D341Med (cell line): ENCODE measurements at places on chromosomes 7 and 10.

- DNase-seq, result no peak
Observed at GRCh38 chr10:8967061-8967460, 912.6 kb downstream of the GATA3 start.

GRCh38 chr7:45033931-45034290 lies 33.9 kb downstream of the CCM2 start:
- no peak for DNase-seq

DNA sequence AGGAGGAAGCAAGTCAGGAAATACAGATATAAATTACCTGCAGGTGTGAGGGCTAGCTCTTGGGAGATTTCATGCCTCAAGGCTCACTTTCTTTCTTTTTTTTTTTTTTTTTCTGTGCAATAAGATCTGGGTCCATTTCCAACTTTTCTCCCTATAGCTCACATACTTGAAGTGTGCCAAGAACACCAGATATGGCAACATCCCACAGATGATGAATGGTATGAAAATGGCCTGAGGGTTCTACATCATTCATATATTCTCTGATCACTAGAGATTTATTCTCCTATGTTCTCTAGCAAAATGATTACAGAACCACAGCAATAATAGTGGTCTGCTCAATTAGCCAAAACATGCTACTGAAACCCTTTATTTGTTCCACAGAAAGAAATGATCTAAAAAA lies 117.2 kb downstream of the LRRTM3 start:
- DNase-seq, result no peak

DNA sequence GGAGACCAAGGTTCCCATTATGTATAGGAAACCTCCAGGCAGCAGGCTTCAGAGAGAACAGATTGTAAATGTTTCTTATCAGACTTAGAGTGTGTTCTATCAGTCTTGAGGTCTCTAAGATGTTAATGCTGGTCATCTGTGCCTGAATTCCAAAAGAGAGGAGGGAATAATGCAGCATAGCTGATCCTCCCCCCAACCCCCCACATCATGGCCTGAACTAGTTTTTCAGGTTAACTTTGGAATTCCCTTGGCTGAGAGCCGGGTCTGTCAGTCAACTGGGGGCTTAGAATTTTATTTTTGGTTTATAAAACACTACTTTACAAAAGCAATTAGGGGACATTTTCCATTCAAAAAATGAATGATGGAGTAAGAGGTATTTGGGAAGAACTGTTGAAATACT lies 184.3 kb downstream of the NEBL start:
- no peak for DNase-seq

DNA sequence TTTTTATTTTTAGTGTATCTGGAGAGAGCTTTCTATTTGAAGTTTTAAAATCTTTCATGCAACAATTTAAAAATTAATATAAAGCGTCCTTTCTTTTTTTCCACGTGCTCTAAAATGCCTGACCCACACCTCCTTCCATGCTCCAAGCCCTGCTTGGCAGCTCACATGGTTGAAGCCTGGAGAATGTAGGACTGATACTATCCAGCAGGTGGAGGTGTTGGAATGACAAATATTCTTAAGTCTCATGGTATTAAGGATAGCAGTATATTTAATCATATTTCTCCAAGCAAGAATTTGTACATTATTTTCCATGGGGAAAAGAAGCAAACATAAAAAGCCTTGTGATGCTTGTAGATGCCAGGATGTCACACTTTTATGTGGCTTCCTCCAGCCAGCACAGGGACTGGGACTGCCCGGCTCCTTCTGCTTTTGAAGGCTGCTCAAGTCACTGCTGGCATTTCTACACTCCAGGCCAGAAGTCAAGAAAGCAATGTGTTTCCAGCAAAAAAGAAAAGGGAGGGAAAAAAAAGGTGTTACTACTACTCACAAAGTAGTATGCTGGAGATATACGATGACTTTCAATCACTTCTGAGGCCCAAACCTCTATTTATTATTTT lies 49.7 kb downstream of the BZW2 start:
- peak; percentile 63 for DNase-seq

DNA sequence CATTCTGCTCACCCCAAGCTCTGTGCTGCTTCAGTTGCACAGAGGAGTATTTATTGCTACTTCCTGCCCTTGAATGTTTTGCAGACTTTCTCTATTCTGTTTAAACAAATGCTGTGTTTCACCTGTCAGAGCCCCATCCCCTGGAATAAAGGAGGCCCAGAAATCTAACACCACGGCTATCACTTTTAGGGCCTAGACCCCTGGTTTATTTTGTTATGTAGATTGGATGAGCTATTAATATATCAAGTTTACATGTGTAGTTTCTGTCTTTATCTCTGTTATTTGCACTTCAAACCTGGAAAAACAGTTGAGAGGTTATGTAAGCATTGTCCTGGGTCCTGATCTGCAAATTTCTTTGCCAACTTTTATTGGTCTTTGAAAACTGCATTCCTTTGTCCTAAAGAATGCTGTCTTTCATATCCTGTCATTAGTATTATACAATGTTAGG lies 630.1 kb downstream of the PARD3 start:
- DNase-seq, result no peak

GRCh38 chr10:77801474-77802161 lies 124.9 kb downstream of the DLG5 start:
- DNase-seq, result no peak

DNA sequence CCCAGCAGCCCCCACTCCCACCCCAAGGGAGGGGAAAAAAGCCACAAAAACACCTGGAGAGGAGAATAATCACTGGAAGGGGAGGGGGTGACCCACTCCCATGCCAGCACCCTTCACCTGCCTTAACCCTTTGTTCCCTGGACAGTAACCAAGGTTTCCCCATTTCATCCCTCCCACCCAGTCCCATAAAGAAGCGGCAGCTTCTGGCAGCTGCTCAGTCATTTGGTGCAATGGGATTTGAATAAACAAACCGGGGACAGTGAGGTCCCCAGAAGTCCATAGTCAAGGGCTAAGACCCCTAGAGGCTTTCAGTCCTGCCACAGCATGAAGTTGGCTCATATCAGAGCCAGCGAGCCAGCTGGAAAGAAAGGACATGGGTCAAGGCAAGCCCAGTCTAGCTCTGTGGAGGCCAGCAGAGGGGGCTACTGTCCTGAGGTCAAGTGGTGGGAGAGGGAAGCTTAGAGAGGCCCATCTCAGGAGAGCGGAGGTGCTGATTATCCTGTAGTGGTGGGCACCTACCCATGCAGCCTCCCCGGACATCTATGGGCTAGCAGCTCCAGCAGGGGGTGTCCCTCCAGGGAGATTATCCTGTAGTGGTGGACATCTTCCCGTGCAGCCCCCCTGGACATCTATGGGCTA lies 58.9 kb upstream of the LBX1 start:
- no peak for DNase-seq

GRCh38 chr10:73589563-73590126 lies 1.5 kb downstream of the USP54 start:
- DNase-seq, result no peak

GRCh38 chr7:66187905-66188304 lies 17.2 kb upstream of the TPST1 start:
- no peak for DNase-seq

GRCh38 chr10:3467052-3467951 lies 294.7 kb upstream of the PITRM1 start:
- DNase-seq, result no peak

- DNase-seq, result no peak
Observed at GRCh38 chr7:155869784-155870076, 57.5 kb upstream of the SHH start.

DNA sequence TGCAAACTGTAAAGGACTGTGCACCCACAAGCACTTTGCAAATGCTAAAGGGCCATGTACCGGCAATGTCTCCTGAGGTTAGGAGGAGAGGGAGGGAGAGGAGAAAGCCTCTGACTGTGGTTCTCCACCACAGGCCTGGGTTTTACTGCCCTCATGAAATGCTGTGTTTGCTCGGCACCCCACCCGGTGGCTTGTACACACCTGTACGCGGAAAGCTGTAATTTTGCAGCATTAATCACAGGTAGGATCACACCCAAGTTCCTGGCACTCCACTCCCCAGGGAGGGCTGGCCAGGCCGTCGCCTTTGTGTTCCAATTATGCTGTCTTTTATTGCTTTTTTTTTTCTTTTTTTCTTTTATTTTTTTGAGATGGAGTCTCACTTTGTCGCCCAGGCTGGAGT lies 78.5 kb upstream of the MYL10 start:
- DNase-seq, result no peak

DNA sequence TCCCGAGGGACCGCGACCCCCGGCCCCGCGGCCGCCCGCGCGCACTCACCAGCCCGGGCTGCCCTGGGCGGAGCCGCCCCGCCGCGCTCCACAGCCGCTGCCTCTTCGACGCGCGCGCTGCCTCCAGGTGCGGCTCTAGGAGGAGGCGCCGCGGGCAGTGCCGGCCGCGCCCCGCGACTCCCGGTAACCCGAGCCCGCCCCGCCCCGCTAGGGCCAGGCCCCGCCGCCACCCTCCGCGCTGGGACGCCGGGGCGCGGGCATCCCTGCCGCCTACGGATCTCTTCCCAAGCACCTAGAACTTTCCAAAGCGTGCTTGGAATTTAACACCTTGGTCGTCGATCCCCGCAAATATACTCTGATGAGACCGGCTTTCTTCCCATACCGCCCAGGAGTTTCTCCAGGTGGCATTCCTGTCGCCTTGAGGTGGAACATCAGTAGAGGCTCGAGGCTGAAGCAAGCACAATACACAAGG lies at the start of gene SLC26A5:
SLC26A5 (minus strand) TSS at position 159 of the 472 bp plus-strand sequence. CDS start 24,693 bp downstream, outside the sequence.
- peak; percentile 66 for DNase-seq

DNA sequence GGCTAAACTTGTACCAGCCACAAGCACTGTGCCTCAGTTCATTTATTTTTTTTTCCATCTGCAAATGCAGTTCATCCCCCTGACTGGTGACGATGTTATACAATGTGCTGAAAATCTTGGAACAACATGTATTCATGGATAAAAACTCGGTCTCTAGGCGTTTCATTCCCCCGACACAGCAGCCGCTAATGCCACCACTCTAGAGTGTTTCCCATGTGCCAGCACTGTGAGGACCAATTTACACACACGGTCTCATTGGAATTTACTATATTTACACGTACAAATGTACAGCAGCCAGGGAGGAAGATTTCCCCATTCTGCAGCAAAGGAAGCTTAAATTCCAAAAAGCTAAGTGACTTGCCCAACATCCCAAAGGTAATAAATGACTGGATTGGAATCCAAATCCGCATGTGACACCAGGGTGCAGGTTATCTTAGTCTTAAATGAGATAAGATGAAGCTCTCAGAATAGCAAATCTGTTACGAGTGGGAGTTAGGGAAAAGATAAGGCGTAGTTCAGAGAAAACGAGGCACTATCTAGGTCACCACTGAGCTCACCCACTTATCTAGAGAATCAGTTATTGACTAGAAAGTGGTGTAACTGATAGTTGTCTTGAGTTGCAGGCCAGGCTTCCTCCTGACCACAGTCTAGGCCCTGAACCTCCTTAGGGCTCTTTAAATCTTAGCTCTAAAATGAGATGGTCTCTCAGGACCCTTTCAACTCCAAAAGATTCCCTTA lies 36.7 kb downstream of the FAM107B start:
- DNase-seq, result no peak

GRCh38 chr7:11709196-11709595 lies 122.8 kb downstream of the THSD7A start:
- no peak for DNase-seq

GRCh38 chr7:50727072-50727471 lies 55.6 kb downstream of the GRB10 start:
- no peak for DNase-seq

DNA sequence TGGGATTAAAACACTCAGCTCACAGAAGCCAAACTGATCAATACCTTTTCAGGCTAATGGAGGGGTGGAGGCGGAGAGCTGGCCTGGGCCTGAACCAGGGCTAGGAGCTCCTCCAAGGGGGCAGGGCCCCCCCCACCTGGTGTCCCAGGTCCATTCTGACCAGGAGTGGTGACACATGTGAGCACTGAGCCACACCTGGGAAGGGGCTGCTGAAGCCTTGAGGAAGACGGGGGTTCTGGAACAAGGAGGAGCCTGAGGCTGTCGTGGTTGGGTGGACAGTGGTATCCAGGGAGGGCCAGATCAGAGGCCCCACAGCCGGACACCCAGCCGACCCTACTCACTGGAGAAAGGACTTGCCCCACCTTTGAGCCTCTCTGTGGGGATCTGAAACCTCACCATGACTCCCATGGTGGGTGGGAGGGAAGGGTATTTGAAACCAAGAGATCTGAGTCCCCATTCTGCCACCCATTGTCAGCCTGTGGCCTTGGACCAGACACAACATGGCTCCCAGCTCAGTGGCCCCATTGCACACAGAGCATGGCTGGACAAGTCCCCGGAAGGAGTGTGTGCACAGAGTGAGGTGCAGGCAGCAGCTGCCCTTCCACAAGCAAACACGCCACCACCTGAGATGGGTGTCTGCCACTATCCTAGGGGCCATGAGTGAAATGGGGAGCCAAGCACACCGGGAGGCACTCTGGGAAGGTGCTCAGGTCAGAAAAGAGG lies 12.4 kb downstream of the TMEM273 start:
- no peak for DNase-seq

DNA sequence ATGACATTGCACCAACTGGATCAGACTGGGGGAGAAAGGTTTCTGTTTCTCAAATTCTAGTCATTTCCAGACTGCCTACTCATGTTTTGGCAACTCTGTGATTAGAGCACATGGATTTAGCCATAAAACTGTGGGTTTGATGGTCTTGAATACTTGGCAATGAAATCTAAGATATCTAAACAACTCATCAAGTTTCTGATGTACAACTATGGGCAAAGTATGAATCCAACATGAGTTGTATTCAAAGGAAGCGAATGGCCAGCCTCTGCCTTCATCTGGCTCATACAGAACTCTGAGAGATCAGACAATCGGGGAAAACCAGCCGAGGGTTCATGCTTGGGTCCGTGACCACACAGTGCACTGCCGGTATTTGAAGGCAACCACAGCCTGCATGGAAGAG lies 144.3 kb downstream of the ADAM12 start:
- no peak for DNase-seq

GRCh38 chr7:146626912-146627311 lies 510.3 kb downstream of the CNTNAP2 start:
- no peak for DNase-seq

- DNase-seq, result no peak
Observed at GRCh38 chr7:133593561-133593960, 340.7 kb downstream of the EXOC4 start.
